Fibroblast of skin of scalp (primary cell): ENCODE measurements at places on chromosomes 3 and 15.
A peak's percentile ranks its signal among the peaks of the same experiment; 100 is the strongest.

GRCh38 chr3:16999161-16999560 lies 114.4 kb downstream of the PLCL2 start:
- DNase-seq = no peak

DNA sequence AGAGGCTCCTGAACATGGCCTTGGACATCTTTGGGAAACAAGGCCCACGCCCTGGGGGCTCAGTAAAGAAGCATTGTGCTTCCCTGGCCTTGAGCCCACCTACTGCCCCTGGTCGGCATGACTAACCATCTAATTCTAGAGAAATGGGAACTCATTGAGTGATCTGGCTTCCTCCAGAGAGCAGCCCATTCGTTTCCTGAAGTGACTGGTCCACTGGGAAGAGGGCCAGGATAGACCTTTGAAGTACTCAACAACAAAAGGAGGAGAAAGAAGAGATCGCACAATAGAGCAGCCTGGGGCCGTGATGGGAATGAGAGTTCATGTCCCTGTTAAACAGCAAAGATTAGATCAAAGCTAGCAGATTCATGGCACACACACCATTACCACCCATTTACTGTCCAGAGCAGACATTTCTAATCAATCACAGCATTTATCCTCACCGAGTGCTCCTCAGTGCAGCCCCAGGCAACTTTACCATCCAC lies 514.4 kb upstream of the PROK2 start:
- peak; percentile 21 for DNase-seq

- no peak for DNase-seq
Measured at GRCh38 chr3:4233488-4233887, 69.7 kb upstream of the SETMAR start.

GRCh38 chr3:122458992-122459391 lies 43.1 kb upstream of the WDR5B start:
- peak; percentile 54 for DNase-seq

DNA sequence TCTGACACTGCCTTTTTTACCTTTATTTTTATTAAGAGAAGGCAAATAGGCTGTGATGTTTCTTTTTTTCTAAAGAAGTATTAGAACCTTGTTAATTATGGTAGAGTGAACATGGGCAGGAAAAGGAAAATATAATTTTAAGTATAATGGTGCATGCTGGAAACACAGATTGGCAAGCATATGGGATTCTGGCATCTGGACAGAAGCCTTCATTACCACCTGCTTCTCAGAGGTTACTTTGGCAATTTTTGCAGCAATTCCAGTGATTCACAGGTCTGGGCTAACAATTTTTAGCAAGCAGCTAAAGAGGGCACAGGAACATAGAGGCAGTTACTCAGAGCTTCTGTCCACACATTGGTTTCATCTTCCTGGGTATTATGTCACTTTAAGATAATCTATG lies 258.3 kb downstream of the DIPK2A start:
- DNase-seq = no peak
